ENCODE measurements at places on chromosomes 13 and 19.

DNA sequence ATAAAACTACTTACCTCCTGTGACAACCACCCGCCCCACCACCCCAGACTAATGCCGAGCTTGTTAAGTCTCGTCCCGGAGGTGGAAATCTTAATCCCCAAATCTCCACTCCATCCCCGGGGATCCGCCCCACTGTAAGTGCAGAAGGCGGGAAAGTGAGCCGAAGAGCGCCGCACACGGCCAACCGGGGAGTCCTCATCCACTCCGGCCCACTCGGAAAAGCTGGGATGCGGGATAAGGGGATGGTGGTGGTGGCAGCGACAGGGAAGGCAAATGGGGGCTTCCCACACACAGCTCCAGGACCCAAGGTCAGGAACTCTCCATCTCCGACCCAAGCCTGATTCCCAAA lies 621 bp downstream of the FBL start:
- DNase-seq, result peak; percentile 57

GRCh38 chr19:7917267-7918061 lies 2.7 kb upstream of the SNAPC2 start:
- DNase-seq, result peak; percentile 88

- no peak for DNase-seq
Measured at GRCh38 chr13:22270881-22271280, 600.0 kb downstream of the FGF9 start.

- DNase-seq, result peak; percentile 3
Measured at GRCh38 chr13:66353664-66354063, 876.5 kb downstream of the PCDH9 start.

DNA sequence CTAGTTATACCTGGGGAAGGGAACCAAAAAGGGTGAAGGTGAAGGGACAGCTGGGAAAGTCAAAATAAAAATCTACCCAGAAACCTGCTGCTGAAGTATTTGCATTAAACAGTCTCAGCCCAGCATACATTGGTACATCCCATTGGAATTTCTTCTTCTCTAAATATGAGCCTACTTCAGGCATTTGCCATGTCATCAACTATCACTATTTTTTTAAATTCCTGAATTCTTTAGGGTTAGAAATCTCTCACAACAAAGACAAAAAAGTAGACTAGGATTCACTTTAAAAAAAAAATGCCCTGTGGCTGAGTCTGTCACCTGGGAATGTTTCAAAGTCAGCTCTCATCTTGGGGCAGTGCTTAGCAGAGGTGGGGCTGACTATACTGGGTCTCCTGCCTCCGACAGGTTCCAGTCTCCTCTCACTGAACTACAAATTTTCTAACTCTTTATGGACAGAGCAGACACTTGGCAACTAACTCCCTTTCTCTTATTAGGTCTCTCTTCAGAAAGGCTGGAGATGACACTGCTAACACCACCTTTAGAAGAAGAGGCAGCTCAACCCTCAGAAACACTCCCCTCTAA lies 141.2 kb downstream of the LHFPL6 start:
- DNase-seq, result no peak

GRCh38 chr13:33259296-33259695 lies 26.3 kb downstream of the STARD13 start:
- DNase-seq, result no peak

All from hematopoietic multipotent progenitor cell treated with erythropoietin and hydrocortisone succinate and interleukin-3 and kit ligand, for 4 days (in vitro differentiated cells).